A172 (cell line): ENCODE measurements at places on chromosomes 2 and 18.

DNA sequence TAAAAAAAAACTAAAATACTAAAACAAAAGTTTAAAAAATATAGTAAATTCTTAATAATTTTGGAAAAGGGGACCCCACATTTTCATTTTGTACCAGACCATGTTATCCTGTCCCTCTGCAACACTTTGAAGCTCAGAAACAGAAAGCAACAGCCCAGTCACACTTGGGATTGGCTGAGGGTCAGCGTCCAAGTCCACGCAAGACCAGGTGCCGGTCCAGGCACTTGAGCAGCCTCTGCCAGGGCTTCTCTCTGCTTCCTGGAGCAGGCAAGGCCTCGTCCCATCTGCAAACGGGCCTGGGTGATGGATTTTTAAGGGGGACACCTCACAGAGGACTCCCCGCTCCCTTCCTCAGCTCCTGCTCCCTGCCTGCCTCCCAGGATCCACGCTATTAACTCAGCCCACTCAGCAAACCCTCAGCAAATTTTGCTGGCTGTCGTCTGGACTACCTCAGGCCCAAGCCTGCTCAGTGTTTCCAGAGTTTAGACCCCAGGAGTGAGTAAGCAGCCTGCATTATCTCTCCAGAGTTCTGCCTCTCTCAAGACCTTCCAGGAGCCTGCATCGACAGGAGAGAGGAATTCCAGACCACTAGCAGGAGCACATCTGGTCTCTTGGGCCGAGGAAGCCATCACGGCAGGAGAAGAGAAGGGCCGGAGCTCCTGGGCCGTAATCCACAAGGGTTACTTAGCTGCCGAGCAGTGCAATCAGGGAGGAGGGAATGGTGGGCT, 88.7 kb upstream of the STPG4 start:
- no peak for DNase-seq

GRCh38 chr18:67143028-67143427, 373.5 kb downstream of the DSEL start:
- DNase-seq: no peak

DNA sequence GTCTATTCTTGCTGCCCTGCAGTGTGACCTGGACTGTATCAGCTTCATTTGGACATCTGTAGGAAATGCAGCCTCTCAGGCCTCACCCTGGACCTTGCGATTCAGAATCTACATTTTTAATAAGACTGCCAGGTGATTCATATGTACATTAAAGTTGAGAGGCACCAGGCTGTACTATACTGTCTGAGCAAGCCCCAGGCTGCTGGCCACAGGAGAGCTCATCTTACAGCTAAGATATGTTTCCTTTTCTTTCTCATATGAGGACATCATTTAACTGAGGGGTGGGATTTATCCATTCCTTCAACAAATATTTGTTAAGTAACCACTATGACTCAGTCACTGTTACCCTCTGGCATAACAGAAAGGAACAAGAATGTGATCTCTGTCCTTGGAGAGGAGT, 78.2 kb upstream of the GCFC2 start:
- DNase-seq: peak; percentile 19

DNA sequence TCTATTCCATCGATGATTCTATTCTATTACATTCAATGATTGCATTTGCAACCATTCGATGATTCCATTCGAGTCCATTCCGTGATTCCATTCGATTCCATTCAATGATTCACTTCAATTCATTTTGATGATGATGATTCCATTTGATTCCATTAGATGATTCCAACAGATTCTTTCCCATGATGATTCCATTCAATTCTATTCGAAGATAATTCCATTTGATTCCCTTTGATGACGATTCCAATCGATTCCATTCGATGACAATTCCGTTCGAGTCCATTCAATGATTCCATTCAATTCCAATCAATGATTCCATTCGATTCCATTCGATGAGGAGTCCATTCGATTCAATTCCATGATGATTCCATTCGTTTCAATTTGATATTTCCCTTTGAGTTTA, 1088.8 kb downstream of the RPIA start:
- DNase-seq: no peak

DNA sequence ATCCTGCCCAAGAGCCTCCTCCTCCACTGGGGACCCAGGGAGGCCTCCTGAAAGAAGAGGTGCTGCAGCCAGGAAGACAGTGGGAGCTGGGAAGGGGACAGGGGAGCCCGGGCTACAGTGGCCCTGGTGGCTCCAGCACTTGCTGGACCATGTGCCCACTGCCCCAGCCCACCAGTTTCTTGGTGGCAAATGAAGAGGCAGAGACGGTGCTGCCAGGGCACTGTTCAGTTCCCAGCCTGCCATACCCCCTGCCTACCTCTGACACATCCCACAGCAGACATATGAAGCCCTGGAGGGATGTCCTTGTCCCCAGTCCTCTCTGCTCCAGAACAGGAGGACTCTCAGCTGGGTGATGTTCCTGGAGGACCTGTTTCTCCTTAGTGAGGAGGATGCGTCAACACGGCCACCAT, 3.7 kb downstream of the RAMP1 start:
- DNase-seq: no peak

DNA sequence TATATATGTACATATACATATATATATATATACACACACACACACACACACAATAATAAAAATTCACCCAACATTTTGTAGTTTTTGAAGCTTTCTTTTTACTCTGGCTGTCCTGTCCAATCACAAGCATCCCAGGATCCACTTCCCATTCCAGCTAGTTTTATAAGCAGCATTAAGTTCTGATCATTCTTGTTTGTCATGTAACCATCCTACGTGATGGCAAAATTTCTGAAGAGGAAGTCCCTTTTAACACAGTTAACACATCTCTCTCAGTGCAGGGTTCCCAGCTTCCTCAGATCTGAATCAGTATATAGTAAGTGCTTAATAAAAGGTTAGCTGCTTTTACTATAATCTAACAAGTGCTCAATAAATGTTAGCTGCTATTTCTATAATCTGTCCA, 26.4 kb downstream of the MYOM1 start:
- no peak for DNase-seq

- DNase-seq: peak; percentile 17
Measured at GRCh38 chr18:10015288-10015701, 101.5 kb downstream of the VAPA start.

GRCh38 chr18:7521226-7521856, 45.8 kb upstream of the PTPRM start:
- DNase-seq: no peak

- DNase-seq: peak; percentile 99
Measured at GRCh38 chr2:43041661-43042360, 184.6 kb downstream of the ZFP36L2 start.

- no peak for DNase-seq
Measured at GRCh38 chr18:2535419-2535910, 35.8 kb downstream of the METTL4 start.

GRCh38 chr2:100998235-100998573, 3.9 kb upstream of the RPL31 start:
- DNase-seq: no peak

GRCh38 chr2:241050624-241051577, 51.2 kb downstream of the MTERF4 start:
- DNase-seq: no peak

DNA sequence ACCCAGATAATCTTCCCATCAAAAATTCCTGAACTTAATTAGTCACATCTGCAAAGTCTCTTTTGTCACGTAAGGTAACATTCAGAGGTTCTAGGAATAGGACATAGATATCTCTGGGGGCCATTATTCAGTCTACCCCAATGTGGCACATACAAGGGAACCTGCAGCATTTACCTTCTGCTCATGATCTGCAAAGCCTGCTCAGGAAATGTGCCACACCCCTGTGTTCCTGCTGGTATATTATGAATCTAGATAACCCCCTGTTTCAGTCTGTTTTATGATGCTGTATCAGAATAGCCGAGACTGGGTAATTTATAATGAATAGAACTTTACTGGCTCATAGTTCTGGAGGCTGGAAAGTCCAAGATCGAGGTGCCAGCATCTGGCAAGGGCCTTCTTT, 103.5 kb downstream of the ARL4C start:
- no peak for DNase-seq

- DNase-seq: no peak
Measured at GRCh38 chr2:36059691-36060090, 295.9 kb upstream of the CRIM1 start.

DNA sequence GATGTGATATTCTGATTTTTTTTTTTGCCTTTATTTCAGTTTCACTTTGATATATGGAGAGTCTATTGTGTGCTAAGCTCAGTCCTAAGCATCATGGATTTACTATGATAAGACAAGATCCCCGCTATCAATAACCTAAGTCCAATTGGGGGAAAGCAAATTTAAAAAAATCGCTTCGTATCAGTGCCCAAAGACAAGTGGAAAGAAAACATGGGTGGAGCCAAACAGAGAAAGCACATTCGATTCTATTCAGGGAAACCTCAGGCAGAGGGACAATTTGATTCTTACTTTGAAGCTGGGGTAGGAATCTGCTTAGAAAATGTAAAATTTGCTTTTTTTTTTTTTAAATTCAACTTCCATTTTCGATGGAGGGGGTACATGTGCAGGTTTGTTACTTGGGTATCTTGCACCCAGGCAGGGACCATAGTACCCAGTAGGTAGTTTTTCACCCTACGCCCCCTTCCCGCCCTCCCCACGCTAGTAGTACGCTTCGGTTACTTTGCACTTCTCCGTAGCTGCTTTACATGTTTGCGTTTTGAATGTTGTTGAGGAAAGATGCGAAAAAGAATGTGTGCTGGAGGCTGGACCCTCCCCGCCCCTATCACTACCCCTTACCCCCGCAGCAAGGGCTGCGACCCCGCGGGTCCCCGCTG, 12.4 kb downstream of the KIF5C start:
- peak; percentile 12 for DNase-seq

DNA sequence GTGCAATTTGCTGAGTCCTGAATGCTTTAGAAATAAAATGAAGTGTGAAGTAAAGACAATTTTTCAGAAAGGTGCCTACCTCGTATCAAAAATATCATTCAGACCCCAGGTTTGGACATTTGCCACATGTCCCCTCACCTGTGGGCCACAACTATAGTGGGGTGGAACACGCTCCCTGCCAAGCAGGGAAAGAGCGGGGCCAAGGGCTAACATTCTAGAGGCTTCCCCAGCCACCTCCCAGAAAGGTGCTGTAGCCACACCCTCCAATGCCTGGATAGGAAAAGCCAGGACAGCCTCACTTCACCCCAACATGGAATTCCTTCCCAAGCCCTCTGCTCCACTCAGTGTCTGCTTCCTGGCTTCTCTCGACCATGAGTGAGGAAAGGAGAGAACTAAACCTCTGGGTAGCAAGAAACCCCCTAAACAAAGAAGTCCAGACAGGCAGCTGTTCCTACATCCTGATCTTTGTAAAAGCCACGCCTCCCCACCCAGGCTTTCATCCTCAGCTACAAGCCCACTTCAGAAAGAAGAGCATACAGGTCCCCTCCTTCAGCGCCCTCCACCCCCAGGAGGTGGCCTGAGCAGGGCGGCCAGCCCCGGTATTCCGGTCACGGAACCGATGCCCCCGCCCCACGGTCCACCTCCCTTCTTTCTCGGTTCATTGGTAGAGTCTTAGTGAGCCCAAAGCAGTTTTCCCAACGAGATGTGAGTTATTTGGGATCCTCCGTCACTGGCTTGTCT, 2.1 kb downstream of the COL6A3 start:
- DNase-seq: no peak

- DNase-seq: no peak
Measured at GRCh38 chr2:127052771-127053691, 53.9 kb downstream of the BIN1 start.

DNA sequence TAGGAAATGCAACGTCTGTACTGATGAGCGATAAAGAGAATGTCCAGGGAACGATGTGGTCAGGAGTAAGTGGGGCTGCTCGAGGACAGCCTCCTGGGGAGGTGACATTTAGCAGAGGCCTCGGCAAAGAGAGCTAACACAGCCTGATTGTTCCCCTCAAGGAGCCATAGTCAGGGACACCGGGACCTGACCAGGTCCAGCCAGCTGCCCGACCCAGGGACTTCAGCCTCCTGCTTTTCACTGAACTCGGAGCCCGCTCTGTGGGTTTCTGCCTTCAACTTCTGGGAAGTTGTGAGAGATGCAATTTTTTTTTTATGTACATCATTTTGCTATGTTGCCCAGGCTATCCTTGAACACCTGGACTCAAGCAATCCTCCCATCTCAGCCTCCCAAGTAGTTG, 10.1 kb downstream of the NEU2 start:
- no peak for DNase-seq

DNA sequence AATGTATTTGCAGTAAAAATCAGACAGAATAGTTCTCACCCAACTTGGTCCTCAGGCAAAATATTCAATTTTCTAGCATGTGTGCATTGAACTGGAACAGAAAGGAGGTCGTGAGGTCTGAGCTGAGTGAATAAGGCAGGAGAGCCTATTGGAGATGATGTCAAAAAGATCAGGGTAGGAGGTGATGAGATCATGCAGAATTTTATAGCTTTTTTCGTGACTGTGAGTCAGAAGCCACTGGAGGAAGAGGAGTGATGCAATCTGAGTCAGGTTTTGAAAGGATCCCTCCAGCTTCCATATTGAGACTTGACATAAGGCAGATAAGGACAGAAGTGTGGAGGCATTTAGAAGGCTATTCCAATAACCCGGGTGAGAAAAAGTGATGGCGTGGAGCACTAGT, 299.5 kb upstream of the SOX11 start:
- DNase-seq: peak; percentile 63

DNA sequence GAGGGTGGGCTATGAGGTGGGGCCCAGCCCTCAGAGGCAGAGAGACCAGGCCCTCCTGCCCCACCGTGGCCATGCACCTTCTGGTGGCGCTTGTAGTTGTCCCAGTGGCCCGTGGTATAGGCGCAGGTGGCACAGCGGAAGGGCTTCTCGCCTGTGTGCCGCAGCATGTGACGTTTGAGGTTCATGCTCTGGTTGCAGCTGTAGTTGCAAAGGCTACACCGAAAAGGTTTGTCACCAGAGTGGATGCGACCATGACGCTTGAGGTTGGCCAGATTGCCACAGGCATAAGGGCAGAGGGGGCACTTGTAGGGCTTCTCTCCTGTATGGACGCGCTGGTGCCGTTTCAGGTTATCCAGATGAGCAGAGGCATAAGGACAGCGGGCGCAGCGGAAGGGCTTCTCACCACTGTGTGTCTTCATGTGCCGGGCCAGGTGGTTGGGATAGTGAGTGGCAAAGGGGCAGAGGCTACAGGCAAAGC, 2.9 kb downstream of the ZNF513 start:
- DNase-seq: no peak

GRCh38 chr2:9303528-9304225, 97.1 kb downstream of the ASAP2 start:
- DNase-seq: no peak

GRCh38 chr2:2056531-2056930, 274.5 kb downstream of the MYT1L start:
- DNase-seq: no peak

GRCh38 chr2:181818840-181819239, 72.7 kb upstream of the ITPRID2 start:
- DNase-seq: no peak

- peak; percentile 48 for DNase-seq
Measured at GRCh38 chr2:159046966-159047365, 78.5 kb downstream of the TANC1 start.

GRCh38 chr2:202196727-202197126, 41.7 kb downstream of the SUMO1 start:
- DNase-seq: no peak

GRCh38 chr2:88517759-88518201, 65.3 kb upstream of the FOXI3 start:
- DNase-seq: no peak

GRCh38 chr2:23988371-23988770, 21.5 kb upstream of the MFSD2B start:
- DNase-seq: peak; percentile 26

- no peak for DNase-seq
Measured at GRCh38 chr2:169027234-169027633, 3.9 kb downstream of the ABCB11 start.
